ENCODE measurements at places on chromosomes 16 and 17.

DNA sequence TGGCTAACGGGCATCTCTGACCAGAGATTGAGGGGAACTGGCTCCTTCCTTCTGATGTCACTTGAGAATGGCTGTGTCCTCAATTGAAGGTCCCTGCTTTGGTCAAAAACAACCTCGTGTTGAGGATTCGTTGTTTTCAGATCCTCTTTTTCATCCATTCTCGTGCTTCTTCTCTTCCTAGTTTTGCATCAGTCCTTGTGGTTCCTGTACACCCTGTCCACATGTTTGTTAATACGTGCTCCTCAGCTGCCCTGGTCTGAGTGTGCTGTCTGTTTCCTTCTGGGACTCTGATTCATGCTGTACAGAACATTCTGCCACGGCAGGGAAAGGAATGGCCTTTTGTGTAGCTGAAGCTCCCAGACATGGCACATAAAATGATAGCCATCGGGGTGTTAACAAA is 863.2 kb upstream of the GOT2 start:
- DNase-seq = no peak

DNA sequence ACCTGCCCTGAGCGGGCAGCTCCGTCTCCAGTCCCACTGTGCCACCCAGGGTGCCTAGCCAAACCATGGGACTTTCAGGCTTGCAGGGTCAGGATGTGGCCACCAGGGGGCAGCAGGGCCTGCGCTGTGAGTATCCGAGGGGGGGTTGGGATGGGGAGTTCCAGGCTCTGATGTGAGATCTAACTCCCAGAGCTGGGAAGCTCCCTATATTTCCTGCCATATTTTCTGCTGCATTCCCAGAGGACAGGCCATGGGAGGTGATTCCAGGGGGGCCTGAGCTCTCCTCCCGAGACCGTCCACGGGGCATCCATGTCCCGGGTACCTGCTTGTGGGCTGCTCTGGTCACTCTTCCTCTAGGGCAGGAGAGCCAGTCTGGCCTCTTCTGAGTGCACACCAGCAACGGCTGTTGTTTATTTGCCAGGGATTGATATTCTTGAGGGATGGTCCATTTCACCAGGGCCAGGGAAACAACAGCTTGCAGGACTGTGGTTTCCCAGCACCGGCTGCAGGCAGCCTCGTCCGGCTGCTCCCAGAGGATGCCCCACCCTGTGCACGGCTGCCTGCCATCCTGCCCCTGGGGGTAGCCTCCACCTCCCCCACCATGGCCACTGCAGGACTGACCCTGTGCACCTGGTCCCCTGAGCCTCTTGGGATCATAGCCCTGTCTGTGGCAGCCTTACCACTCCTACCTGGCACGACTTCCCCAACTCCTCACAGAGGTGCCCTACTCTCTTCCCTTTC is 1.2 kb downstream of the GPR142 start:
- peak; percentile 49 for DNase-seq

DNA sequence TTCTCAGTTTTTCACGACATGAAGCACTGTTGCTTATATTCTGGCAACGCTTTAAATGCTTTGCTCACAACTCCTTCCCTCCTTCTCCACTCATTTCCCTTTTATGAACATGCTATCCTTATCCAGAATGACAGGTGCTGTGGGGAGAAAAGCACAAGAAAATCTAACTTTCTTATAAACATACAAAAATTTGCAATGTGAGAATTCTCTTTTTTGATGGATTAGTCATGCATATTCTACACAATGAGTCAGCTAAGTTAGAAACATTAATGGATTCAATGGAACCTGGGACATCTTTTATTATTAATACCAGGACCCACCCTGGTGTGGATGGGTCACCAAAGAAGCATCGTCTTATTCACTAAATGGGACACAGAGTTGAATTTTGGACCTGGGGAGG is 234.6 kb upstream of the CDH5 start:
- peak; percentile 59 for DNase-seq

GRCh38 chr16:526181-527014 is 1.1 kb upstream of the CAPN15 start:
- peak; percentile 14 for DNase-seq

DNA sequence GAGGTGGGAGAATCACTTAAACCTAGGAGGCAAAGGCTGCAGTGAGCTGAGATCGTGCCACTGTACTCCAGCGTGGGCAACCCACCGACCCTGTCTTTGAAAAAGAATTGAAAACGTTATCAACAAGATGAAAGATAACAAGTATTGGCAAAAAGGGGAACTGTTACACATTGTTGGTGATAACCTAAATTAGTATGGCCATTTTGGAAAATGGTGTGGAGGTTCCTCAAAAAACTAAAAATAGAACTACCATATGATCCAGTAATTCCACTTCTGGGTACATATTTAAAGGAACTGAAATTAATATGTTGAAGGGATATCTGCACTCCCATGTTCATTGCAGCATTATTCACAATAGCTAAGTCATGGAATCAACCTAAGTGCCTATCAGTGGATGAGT is 61.0 kb downstream of the ABHD15 start:
- no peak for DNase-seq

DNA sequence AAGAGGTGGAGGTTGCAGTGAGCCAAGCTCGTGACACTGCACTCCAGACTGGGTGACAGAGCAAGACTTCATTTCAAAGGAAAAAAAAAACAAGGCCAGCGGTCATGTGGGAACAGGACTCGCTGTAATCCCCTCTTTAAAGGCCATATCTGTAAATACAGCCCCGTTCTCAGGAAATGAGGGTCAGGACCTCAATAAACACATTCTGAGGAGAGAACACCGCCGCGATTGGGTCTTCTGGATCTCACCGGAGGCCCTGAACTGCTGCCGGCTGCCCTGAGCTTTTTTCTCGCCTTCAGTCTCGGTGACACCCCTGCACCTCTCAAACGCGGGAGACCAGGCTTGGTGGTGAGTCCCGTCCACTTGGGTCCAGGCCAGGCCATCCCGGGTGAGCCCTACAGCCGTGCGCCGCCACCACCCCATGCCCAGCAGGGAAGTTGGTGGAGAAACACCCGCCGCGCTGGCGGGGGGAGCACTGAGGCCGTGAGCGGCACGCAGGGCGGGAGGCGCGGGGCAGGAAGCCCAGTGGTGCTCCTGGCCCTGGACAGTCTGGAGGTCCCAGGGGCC is 28.4 kb downstream of the SLC25A10 start:
- DNase-seq = no peak

Measured in fibroblast of skin of right quadriceps (primary cell).